ENCODE measurements at places on chromosomes 1 and 21.

- DNase-seq = no peak
Observed at GRCh38 chr1:219732814-219733491, 120.0 kb upstream of the ZC3H11B start.

GRCh38 chr1:217562229-217562878, 68.5 kb downstream of the GPATCH2 start:
- DNase-seq = no peak

DNA sequence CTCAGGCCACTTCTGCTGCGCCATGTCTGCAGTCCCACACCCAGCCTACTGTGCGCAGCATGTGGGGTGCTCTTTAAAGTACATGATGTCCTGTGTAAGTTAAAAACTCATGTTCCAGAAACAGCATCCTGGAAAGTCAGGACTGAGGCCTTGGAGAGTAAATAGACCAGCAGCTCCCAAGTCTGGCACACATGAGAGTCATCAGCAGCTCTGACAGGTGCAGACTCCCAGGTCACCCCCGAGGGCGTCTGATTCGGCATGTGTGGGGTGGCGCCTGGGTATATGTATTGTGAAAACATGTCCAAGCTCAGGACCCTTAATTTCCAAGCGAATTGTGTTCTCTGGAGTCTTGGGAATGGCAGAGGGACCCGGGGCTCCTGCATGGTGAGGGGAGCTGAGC, 120.1 kb upstream of the RUNX3 start:
- DNase-seq = no peak

- no peak for DNase-seq
Observed at GRCh38 chr21:41729701-41730366, 37.0 kb downstream of the RIPK4 start.

- DNase-seq = no peak
Observed at GRCh38 chr1:113903501-113904292, 902 bp downstream of the AP4B1 start.

DNA sequence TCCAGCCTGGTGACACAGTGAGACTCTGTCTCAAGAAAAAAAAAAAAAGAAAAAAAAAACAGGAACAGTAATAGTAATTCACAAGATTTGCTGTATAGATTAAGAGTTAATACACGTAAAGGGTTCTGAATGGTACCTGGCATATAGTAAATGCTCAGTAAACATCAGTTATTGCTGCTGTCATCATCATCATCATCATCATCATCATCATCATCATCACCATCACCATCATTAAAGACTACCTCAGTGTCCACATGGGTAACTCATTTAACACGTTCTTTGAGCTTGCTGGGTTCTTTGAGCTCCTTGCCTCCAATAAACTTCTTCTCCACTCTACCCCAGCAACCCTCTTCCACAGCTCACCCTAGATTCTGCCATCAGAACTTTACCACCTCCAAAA, 55.0 kb downstream of the KIAA0319L start:
- no peak for DNase-seq

DNA sequence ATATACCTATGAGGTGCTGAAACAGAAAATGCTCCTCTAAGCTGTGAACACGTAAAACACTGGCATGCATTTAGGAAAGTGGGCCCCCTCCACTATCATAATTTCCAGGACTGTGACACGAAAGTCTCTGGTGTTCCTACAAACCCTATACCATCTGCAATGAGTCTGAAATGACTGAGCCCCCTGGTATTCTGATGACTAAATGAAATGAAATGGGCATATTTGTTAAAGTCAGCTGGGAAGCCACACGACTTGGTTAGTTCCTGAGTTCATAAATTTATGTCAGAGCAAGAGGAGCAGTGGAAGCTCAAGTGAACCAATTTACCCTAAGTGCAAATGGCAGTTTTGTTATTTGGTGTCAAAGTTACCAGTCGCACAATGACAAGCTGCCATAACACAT, 182.3 kb downstream of the KCTD3 start:
- DNase-seq = no peak

DNA sequence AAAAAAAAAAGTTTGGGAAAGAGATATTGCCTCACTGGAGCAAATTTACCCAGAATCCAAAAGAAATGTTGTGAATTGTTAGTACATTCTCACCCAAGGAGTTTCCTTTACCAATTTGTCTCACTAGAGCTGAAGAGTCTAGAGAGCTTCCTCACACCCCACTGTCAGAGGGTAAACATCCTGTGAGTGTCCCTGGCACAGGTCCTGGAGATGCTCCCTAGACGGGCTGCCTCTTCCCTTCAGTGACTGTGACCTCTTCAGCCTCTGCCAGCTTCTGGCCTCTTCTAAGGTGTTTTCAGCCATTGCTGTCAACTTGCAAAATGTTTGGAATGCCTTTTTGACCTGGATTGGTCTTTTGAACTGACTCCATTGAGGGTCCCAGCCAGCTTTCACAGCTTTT, 159.4 kb downstream of the DHRS3 start:
- DNase-seq = no peak

- DNase-seq = no peak
Observed at GRCh38 chr1:167473761-167474160, 44.6 kb downstream of the CD247 start.

DNA sequence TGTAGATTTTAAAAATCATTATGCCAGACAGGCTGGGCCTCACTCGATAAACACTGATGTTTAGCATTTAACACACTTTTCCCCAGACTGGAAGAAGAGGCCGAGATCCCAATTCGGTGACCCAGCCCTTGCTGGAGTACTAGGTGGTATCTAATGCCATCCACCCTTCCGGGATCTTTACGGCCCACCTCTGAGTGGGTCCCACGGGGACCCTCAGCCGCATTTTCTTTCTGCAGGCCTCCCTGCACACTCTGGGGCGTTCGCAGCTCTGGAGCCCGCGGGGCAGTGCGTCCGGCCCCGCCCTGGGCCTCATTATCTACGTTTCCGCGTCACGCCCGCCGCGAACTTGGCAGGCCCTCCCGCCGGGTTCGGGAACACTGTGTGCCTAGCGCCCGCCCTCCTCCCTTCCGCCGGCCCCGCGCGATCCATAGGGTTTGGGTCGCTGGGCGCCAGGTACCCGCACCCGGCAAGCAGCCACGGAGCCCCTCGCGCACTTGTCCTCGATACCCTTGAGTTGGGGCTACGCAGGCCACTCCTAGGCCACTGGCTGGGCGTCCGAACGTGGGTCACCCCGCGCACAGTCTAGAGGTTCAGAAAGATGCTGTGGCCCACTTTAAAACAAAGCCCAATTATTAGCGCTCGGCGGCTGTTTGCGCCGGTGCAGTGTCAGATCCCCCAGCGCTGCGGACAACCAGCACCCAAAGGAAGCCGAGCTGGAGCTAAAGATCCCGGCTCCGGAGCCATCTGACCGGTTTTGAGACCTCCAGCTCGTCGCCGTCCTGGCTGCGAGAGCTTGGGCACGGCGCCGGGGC, 950 bp upstream of the EVA1C start:
- peak; percentile 45 for DNase-seq

- no peak for DNase-seq
Observed at GRCh38 chr1:7284839-7285435, 486.2 kb upstream of the VAMP3 start.

All from amygdala (tissue), 56 donors.